BJ (cell line): ENCODE measurements at places on chromosomes 2 and 18. TPM values are rescaled to one million over a fixed set of nuclear protein-coding genes. Genes with fewer than 3 reads are reported as not detected.
A peak's percentile ranks its signal among the peaks of the same experiment; 100 is the strongest.

- no peak for DNase-seq
These were observed 188.3 kb upstream of the ZSWIM2 start for GRCh38 chr2:187037310-187037709.

DNA sequence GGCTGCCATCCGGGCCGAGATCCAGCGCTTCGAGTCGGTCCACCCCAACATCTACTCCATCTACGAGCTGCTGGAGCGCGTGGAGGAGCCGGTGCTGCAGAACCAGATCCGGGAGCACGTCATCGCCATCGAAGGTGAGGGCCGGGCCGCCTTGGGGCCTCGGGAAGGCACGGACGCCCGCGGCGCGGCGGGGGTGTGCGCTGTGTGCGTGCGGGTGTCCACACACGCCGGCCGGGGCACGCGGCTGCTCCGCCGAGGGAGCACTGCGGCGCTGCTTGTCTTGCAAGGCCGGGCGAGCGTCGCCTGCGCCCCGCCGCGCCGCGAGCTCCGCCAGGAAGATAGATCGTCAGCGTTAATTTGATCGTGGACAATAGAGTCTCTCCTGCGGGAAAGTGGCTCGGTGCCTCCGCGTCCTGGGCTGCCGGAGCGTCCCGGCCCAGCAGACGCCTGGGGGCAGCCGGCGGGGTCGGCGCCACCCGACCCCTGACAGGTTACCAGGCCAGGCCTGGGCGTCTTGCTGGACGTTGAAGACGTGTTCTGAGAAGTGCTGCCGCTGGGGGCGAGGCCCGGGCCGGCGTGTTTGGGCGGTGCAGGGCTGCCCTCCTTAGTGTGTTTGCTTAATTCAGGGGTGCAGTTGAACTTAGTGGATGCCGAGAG, 1.0 kb downstream of the AGAP1 start:
- DNase-seq = no peak

Gene IL36A
- polyA plus RNA-seq = not detected in 2 replicates

Gene MYO5B
- 0.13 and 0.18 TPM in 2 replicates for polyA plus RNA-seq

DNA sequence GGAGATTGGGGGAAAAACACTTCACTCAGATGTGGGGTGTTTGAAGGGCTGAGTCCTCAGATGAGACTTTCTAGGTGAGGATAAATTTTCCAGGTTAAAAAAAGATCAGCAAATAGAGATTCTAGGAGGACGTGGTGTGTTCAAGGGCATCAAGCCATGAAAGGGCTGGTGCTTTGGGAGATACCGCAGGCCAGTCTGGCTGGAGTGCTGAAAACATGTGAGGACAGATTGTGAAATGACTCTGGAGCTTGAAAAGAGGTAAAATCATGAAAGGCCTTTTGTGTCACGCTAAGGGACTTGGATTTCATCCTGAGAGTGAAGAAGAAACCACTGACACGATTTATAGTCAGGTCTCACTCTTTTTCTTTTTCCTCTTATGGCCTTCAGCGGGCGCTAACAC, 320.5 kb downstream of the DPP10 start:
- DNase-seq = no peak

Gene ACADL
- not detected in 2 replicates for polyA plus RNA-seq

GRCh38 chr2:33929467-33929866, 330.4 kb upstream of the FAM98A start:
- no peak for DNase-seq

DNA sequence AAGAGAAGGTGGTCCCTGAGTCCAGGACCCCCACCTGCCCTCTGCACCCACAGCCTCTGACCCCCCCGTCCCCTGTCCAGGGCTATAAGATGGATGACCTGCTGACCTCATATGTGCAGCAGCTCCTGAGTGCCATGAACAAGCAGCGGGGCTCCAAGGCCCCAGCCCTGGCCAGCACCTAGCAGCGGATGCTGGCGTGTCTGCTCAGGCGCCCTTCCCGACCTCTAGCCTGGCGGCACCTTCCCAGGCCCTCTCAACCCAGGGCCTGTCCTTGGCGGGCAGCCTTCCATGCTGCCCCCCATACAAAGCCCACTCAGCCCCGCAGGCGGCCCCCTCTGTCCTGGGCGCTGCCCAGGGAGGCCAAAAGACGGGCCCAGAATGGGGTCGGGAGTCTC, 8.7 kb upstream of the GPR17 start:
- DNase-seq = no peak

Gene FAM110C
- not detected in 2 replicates for polyA plus RNA-seq

Gene DIPK1C
- not detected in 2 replicates for polyA plus RNA-seq

Gene NTSR2
- polyA plus RNA-seq = not detected in 2 replicates

Gene GNLY
- not detected in 2 replicates for polyA plus RNA-seq

GRCh38 chr2:18819566-18819965, 230.2 kb upstream of the NT5C1B start:
- DNase-seq = no peak

Gene DNAJC5G
- not detected in 2 replicates for polyA plus RNA-seq

DNA sequence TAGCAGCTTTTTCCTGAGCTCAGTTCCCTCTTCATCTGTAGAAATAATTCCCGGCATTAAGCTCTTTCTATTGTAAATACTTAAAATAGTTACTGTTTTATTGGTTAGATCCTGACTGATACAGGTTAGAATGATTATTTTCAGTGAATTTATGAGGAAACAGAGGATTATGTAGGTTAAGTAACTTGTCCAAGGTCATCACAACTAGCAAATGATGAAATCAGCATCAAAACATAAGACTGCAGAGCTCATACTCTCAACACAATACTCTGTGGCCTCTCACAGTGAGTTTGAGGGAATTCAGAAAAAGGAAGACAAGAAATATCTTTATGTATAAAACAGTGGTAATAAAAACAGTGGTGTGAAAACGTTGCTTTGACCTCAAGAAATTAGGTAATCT, 113.2 kb upstream of the DLX2 start:
- DNase-seq = no peak

DNA sequence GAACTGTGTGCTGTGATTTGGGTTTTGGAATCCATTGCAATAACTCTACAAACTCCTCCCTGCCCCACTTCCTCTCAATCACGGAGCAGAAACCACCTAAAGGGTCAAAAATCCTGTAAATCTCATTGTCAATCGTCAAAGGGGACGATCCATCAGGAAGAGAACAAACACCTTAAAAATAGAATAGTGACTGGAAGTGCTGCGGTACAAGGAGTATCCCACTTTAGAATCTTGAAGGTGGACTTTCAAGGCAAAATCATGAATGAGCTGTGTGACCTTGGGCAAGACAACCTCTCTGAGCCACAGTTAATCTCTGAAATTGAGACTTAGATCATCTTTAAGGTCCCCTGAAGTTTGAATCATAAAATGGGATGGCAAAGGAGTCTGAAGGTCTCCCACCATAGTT, 5.9 kb downstream of the PMAIP1 start:
- no peak for DNase-seq

Gene CDK5R2
- 0.02 TPM in 1 of 2 replicates, not detected in the other for polyA plus RNA-seq

- no peak for DNase-seq
These were observed 5.3 kb downstream of the MLPH start for GRCh38 chr2:237492137-237492890.

Gene APOB
- polyA plus RNA-seq = 0.04 TPM in 2 replicates

GRCh38 chr2:133477616-133477990, 90.7 kb downstream of the NCKAP5 start:
- no peak for DNase-seq

- peak; percentile 34 for DNase-seq
These were observed 254.0 kb upstream of the SLC14A2 start for GRCh38 chr18:45361125-45361851.

GRCh38 chr2:227884511-227884947, 13.1 kb downstream of the DAW1 start:
- no peak for DNase-seq

- DNase-seq = no peak
These were observed 228.3 kb downstream of the SRBD1 start for GRCh38 chr2:45382744-45383143.

GRCh38 chr2:202410092-202410491, 34.0 kb downstream of the BMPR2 start:
- no peak for DNase-seq

Gene KCNE4
- 16.6 and 18.5 TPM in 2 replicates for polyA plus RNA-seq

DNA sequence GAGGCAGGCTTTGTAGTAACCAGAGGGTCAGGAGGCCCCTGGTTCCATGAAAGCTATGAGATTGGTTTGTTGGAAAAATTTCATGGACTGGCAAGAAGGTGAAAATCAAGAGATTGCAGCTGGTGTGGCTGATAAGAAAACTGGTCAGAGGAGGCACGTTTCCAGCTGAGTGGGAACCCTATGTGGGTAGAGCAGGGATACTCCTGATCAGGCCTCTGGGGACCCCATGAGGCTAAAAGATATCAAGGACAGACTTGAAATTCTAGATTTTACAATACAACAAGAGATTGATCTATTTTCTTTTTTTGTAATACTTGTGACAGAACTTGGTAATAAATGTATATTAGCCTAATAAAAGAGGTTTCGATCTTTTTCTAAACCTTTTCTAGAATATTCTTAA, 1615.1 kb downstream of the DPP10 start:
- DNase-seq = no peak

DNA sequence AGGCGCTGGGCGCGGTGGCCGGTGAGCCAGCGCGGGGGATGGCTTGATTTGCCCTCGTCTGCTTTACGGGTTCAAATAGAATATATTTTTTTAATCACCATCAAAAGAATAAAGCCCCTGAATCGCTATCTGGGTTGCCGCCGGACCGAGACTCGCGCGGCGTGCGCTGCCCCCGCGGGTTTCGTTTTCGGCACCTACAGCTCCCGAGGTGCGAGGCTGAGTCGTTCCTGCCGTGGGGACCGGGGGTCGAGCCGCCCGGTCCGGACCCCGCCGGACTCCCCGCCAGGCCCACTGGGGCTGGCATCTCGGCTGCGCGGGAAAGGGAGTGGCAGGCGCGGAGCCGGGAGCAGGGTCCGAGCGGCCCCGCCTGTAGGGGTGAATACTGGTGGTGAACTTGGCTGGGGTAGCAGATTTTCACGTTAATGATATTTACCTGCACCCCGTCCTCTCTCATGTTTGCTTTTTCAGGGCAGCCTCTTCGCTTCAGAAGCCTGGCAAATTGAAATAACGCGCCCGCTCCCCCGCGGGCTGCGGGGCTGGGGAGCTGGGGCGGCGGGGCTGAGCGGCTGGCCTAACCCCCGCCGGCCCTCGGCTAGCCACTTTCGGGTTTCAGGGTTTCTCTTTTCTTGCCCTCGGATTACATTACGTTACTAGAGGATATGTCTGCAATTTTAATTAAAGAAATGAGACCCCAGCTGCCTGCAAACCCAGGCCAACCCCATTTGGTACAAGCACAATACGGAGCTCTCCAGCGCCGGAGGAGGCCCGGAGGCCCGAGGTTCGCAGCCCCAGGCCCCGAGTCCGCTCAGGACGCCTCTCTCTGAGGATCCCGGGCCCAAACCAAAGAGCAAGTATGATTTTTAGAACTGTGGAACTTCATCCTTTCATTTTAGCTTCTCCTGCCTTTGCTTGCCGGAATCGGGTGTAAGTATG, 1.7 kb upstream of the CELF4 start:
- no peak for DNase-seq

Gene C1QL2
- not detected in 2 replicates for polyA plus RNA-seq

Gene OTOF
- polyA plus RNA-seq = 0.10 and 0.16 TPM in 2 replicates

DNA sequence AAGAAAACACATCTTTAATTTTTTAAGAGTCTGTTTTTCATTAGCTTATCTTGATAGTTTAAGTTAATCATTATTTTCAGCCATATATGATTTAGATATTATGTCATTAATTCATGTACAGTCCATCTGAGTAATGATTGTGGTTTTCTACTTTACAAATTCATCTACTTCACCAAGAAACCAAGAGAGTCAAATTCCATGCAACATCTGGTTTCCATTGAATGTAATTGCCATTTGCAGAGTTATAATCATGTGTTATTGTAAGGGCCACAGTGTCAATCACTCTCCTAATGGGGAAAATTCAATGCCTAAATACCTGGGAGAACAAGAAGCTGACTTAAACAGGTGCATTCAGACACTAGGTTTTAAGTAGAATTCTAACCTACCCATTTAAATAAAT, 217.2 kb upstream of the OSR1 start:
- DNase-seq = peak; percentile 51

- DNase-seq = no peak
These were observed 168.7 kb downstream of the UBE2E3 start for GRCh38 chr2:181149056-181149455.

DNA sequence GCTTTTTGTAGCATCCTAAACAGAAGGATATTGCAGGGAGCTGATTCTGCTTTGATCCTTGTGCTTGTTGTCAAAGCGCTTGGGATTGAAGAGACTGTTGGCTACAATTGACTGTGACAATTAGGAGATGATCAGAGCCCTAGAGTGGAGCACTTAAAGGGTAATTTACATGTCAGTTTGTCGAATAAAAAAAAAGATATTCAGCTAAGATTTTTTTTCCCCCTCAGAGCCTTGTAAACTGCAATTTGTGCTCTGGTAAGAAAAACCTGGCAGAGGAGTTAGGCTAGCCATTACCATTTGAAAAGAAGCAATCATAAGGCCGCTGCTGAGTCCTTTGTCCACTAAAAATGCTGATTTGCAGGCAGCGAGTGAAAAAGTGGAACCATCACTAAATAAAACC, 47.8 kb upstream of the ZEB2 start:
- no peak for DNase-seq

Gene SLC5A7
- polyA plus RNA-seq = not detected in 2 replicates

Gene ZBTB7C
- not detected in 2 replicates for polyA plus RNA-seq

DNA sequence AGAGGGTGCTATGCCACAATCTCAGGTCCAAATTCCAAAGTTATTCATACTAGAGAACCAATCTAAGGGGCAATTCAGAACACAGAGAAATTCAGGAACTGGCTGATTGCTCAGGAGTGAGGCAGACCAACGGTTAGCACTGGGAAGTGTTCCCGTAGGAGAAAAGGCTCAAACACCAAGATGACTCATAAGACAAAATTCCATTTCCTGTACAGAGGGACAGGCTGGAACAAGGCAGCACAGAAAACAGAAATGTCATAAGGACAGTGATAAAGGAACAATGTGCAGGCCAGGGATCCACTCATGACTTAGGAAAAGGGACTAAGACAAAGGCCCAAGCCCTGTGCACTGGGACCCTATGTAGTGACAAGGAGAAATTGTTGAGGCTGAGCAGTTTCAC, 54.2 kb downstream of the PDE1A start:
- DNase-seq = peak; percentile 65

GRCh38 chr2:127735044-127735443, 33.7 kb downstream of the SFT2D3 start:
- DNase-seq = no peak

DNA sequence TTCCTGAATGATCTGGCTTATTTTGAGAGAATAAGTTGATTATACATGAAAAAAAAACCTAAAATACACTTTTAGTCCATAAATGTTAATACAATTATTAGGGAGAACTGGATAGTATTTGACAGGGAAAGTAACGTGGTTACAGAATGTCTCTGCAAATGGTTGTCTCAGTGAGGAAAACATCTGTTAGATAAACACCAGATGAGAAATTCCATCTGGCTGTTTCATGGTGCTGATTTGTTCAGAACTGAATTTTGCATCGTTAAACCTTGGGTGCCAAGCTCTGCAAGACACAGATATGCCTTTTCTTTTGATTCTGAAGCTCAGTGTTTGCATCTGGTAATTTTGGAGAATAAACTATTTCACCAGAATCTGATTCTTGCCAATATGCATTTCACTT, 90.4 kb downstream of the SCN3A start:
- DNase-seq = no peak

Gene TMEM37
- 0.51 and 0.63 TPM in 2 replicates for polyA plus RNA-seq
